ENCODE measurements at places on chromosomes 7 and 10.

GRCh38 chr7:33964417-33965182, 59.3 kb downstream of the BMPER start:
- DNase-seq, result no peak

GRCh38 chr10:123645615-123646014, 20.5 kb upstream of the GPR26 start:
- no peak for DNase-seq

GRCh38 chr7:69764147-69764546, 165.9 kb downstream of the AUTS2 start:
- no peak for DNase-seq

- no peak for DNase-seq
These were observed 319.3 kb upstream of the GHITM start for GRCh38 chr10:83820033-83820432.

DNA sequence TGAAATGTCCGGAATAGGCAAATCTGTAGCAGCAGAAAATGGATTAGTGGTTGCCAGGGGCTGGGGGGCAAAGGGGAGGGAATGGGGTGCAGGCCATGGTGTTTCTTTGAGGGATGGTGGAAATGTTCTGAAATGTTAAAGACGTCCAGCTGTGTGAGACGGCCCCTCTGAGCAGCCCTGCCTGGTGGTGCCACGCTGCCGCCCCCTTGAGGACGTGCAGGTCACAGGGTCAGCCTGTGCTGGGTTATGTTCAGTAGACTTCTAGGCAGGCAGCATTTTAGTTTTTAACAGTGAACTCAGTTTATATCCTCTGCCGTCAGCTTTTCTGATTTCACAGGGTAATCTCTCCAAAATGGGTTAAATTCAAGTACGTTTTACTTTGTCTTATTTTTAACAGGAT, 9.4 kb downstream of the NUB1 start:
- no peak for DNase-seq

- no peak for DNase-seq
These were observed 201.3 kb downstream of the MAD1L1 start for GRCh38 chr7:2031451-2031845.

DNA sequence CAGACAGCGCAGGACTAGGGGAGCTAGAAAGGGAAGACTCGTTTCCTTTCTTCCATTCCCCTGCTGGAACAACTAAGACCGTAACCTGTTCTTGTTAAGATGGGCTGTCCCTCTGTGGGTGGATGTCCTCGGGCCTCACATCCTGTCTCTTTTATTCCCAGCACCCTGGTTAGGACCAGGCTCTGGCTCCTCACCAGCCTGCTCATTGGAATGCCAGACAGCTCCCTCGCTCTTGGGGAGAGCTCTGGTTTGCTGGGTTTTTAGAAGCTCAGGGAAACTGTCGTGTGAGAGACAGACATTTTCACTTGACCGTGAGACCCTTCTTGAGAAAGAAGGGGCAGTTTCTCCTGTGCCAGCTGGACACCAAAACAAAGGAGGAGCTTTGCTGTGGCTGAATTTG, 58.1 kb upstream of the HABP2 start:
- peak; percentile 61 for DNase-seq

GRCh38 chr10:49474901-49475300, 64.0 kb downstream of the ERCC6 start:
- DNase-seq, result no peak

- DNase-seq, result no peak
These were observed 139.4 kb downstream of the DKK1 start for GRCh38 chr10:52453501-52453900.

DNA sequence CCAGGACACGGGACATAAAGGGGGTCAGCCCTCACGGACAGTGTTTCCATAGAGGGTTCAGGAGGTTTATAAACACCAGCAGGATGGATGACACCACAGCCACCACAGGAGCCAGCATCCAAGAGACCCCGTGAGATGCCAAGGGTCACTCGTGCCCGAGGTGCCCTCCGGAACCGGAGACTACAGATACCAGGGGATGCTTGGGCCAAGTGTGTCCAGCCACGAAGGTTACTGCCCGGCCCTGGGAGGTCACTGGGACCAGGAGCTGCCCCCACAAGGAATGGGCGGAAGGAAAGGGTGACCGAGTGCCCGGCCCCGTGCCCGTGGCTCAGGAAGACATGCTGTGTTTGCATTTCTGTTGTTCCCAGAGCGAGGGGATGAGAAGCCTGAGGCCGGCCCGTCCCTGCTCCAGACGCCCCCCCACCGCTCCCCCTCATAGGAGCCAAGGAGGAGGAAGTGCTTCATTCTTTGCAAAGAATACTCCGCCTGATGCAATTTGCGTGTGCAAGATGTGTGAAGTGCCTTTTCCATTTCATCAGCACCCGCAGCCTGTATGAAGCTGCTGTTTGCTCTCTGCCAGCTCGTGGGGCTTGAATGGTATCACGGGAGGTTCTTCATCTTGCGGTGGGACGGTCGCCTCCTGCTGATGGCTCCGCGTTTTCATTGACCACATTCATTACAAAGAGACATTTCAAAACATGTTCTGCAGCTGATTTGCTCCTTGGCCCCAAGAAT, 176.4 kb downstream of the ELFN1 start:
- peak; percentile 25 for DNase-seq

DNA sequence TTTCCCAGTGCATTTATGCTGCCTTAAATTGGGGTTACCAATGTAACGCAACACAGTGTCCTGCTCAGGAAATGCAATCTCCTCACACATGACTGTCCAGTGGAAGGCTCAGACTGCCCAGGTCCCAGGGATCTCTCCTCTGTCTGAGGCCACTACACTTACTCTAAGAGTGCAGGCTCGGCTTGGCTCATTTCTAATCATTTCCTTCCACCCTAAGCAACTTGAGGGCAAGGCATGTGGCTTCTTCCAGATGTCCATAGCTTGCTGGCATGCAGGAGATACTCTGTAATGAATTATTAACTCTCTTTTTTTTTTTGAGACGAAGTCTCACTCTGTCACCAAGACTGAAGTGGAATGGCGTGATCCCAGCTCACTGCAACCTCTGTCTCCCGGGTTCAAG, 23.7 kb downstream of the PLAC9 start:
- DNase-seq, result no peak

GRCh38 chr7:101625031-101625791, 3.9 kb downstream of the MYL10 start:
- DNase-seq, result no peak

GRCh38 chr7:100585511-100586265, at the start of gene LRCH4:
Gene LRCH4, minus strand, starts transcription at chr7:100586129. Its CDS starts 29 bp downstream, at chr7:100586100.
- DNase-seq, result no peak

GRCh38 chr7:116999311-116999710, 46.0 kb downstream of the ST7 start:
- DNase-seq, result no peak

- no peak for DNase-seq
These were observed 1.7 kb downstream of the RASGEF1A start for GRCh38 chr10:43264965-43265798.

GRCh38 chr10:117074621-117075020, 63.4 kb downstream of the VAX1 start:
- DNase-seq, result no peak

DNA sequence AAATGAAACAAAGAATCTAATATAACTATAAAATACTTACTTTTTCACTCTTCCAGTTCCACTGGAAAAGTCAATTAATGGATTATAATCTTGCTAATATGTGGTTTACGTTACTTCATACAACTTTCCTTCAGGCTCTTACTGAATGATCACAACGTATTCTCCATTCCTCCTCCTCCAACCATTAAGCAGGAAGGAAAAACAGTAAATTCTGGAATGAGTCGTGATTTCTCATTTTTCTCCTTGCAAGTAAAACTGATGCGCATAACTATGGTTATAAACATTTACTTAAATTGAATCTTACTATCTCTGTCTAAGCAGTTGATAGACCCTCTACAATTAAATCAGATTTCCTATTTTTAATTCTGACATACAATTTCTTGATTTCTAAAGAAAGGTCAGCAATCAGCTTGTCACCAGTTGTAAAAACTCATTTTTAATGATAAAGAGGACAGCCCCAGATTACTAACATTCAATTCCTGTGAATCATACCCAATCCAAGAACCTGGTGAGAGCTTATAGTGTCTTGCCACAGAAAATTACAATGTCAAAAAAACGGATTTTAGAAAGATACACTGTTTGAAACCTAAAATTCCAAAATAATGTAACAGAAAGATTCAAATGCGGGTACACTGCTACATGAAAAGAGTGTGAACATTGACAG, 64.3 kb downstream of the EZH2 start:
- no peak for DNase-seq

DNA sequence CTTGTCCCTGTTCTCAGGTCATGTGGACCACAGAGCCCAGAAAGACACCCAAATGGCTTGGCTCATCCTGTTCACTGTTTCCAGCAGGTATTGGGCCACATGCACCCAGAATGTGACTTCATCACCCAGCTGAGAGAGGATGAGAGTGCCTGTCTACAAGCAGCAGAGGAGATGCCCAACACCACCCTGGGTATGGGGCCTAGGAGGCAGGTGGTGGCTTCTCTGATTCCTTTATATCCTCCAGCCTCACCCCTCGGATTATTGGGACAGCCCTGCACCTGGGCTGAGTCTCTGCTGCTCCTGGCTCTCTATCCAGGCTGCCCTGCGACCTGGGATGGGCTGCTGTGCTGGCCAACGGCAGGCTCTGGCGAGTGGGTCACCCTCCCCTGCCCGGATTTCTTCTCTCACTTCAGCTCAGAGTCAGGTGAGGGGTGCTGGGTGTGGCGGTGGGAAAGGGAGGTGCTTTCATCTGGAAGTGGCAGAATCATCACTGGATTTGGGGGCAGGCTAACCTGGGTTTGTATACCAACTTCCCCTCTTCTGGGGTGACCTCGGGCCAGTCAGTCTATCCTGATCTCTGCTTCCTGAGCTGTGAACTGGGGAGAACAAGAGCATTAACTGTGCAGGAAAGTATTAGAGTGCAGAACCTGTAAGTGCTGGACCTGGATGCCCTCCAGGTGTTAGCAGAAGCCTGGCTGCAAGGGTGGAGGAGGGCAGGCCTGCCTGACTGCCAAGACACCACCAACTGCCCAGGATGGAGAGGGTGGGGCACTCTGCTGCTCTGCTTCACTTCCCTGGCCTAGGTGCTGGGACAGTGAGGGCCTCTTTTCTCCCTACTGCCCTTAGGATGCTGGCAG, 5.2 kb downstream of the GHRHR start:
- peak; percentile 63 for DNase-seq

DNA sequence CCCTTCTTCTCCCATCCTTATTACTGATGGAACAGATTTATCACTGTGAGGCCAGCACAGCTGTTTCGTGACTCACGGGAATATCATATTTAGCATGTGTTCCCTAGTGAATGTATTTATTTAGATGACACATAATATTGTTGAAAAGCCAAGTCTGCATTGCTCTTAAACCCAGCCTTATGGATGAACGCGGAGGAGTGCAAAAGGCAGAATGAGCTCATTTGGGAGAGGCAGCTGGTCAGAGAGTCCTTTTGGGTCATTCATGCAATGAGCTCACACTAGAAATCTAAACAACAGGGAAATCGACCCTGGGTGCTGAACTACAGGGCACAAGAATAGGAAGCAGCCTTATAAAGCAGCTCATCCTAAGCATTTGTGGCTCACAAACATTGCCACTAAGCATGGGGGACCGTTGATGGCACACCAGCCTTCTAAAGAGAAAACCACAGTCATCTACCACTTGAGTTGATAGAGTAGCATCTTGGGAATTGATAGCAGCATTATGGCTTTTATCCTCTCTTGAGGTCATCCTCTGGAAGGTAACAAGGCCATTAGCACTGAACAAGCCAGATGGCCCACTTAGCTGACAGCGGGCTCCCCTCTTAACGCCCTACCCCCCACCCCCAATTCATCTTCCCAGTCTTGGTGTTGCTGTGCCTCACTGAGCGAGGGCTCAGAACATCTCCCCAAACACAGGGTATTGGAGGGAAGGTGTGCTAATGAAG, 32.9 kb upstream of the SDK1 start:
- peak; percentile 8 for DNase-seq

GRCh38 chr7:73833251-73833919, 2.6 kb downstream of the CLDN4 start:
- DNase-seq, result no peak

DNA sequence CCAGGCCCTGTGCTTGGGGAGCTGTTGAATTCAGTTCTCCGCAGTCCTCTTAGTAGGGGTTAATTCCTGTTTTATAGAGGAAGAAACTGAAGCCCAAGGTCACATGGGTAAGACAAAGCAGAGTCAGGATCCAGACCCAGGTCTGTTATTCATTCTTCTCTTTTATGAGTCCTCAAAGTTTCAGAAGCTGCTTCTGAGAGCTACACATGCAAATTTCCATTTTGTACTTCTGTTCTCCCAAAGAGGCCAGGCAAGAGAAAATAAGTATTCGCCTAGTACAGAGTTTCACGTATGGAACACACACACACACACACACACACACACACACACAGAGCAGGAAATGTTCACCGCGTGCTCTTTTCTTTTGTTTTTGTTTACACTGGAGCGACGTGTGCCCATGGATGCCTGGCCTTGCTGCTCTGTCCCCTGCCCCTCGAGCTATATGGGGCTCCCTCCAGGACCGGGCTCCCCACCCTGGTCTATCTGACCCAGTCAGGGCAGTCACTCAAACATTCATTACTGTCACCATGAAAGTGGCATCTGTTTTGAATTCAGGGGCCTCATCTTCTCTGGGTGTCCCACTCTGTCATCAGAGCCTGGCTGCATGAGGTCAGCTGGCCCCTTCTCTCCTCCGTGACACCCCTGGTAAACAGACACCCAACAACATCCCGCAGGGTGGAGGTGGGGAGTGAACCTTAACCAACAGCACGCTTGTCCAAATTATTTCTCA, 84.4 kb downstream of the TNS3 start:
- no peak for DNase-seq

DNA sequence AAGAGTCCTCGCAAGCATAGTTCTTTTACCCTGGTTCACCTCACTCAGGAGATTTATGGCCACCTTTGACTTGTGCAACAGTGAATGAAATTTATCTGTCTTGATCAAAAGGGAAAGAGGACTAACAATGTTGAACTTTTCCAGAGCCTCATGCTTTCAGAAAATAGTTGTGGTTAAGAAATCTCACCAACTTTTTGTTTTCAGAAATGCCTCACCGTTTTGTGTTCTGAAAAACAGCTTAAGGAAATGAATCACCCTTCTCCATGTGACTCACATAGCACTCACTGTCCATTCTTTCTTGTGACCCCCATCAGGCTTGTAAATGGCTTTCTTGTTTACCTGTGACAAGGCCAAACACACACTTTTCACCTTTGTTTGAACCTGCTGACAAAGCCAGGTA, 148.6 kb upstream of the FAM3C start:
- DNase-seq, result no peak

DNA sequence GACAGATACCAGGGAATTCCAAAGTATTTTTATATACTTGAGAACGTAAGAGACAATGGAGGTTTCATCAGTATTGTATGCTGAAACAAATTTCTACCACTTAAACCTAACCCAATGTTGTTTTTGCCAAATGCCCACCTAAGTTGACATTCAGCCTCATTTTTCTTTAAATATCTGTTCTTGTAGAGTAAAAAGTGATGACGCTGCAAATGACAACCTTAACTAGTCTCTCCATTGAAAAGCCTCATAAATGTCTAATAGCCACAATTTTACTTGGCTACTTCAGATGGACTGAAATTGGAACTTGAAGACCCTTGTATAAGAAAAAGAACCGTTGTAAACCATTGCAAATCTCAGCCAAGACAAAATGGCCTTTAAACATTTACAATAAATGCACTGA, 176.9 kb downstream of the CRPPA start:
- no peak for DNase-seq

- no peak for DNase-seq
These were observed 293.8 kb upstream of the NFE2L3 start for GRCh38 chr7:25858200-25858524.
